T-cell (primary cell): ENCODE measurements at places on chromosomes 4 and X.

DNA sequence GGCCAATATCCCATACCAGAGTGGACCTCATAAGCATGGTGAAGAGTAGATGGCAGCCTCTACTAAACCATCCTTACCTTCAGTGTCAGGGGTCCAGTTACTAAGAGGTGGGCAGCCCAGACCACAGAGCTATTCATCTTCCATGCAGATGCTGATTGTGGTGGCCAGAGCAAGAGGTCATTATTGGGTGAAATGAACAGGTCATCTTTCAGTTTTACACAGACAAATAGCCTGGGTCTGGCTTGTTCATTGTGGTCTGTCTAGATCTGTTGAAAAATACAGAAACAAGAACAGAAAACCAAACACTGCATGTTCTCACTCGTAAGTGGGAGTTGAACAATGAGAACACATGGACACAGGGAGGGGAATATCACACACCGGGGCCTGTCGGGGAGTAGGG lies 71.3 kb downstream of the PAK3 start:
- H3K27me3 ChIP-seq, result no peaks in the 10 kb centered on the region
- no peaks in the 10 kb centered on the region for H3K36me3 ChIP-seq
- DNase-seq, result no peak

- H3K4me1 ChIP-seq, result no peaks in the 10 kb centered on the region
- H3K27ac ChIP-seq, result no peak overlapping the region
Measured at GRCh38 chr4:78638337-78639172, 87.0 kb downstream of the ANXA3 start.

DNA sequence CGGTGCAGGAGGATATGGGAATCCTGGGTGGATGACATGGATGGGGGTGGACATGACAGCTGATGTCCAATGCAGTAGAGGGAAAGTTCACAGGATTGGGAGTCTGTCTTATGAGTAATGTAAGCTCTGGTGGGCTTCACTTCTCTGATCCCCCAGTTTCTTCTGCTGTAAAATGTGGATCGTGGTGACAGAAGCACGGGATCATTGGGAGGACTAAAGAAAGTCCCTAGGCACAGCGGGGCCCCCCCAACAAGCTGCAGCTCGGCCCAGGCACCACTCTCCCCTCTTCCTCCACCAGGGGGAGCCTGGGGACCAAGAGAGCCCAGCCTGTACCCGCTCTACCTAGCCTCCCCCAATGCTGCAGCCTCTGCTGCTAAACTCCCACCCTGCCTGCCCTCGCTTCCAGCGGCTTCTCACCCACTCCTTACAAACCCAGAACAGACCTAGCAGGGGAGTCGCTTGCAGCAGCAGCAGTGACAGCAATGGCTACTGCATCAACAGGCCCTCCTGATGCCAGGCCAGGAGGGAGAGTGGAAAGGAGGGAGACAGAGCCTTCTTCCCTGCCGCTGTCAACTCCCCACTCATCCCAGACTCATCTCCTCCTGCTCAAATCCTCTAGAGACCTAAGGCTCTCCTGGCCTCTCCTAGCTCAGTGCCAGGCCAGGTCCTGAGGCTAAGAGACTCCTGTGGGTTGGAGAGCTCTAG lies 36.1 kb upstream of the IQSEC2 start:
- H3K27ac ChIP-seq, result no peak overlapping the region
- H3K4me1 ChIP-seq, result peaks cover 25% of the 10 kb centered on the region
- peaks cover 5% of the 10 kb centered on the region for H3K27me3 ChIP-seq
- DNase-seq, result peak; percentile 55
- H3K36me3 ChIP-seq, result no peaks in the 10 kb centered on the region
- no peak overlapping the region for H3K4me3 ChIP-seq

DNA sequence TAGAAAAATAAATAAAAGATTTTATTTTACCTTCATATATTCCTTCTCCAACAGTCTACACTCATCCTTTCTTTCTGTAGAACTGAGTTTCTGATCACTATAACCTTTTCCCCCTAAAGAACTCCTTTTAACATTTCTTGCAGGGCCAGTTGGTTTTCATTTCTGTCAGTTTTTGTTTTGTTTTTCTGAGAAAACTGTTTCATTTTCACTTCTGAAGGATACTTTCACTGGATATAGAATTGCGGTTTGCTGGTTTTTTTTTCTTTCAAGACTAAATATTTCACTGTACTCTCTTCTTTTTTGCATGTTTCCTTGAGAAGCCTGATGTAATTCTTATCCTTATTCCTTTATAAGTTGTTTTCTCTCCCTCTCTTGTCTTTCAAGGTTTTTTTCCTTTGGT lies 90.4 kb upstream of the EOLA2 start:
- H3K27ac ChIP-seq, result no peak overlapping the region
- no peaks in the 10 kb centered on the region for H3K4me1 ChIP-seq
- H3K36me3 ChIP-seq, result no peaks in the 10 kb centered on the region
- DNase-seq, result no peak
- no peak overlapping the region for H3K4me3 ChIP-seq
